CD4-positive, alpha-beta T cell treated with Interleukin-10 for 1 hour (primary cell): ENCODE measurements at places on chromosomes 3 and 15.

DNA sequence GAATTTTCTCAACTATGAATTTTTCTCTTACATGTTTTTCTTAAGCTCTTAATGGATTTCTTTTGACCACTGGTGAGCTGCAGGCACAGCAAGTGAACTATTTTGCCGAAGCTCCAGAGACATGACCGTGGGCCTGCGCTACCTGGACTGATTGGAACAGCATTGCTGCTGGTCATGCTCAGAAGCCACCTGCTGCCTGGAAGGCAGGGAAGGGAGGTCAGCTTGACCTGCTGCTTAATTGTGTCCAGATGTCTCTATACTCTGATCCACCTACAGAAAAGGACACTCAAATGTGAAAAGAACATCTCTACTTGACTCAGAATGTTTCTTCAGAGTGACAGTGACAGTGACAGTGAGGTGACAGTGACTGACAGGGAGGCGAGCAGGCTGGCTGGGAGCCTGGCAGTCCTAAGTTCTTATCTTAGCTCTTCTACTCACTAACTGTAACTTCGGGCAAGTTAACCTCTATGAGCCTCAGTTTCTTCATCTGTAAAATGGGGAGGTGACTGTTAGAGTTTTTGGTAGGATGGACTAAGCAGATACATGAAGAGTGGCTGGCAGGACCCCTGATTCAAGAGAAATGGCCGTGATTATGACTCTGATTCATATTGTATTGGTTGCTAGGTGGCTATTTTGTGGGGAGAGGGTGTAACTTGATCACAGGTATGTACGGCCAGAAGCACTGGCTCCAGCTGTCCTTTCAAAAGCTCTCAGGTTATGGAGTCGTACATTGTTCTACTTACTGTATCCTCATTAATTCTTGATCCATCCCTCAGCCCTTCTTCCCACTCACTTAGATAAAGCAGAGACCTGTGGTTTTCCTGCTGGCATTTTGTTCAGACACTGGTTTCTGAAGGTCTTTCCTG is 54.8 kb upstream of the DLG1 start:
- no peak for DNase-seq

DNA sequence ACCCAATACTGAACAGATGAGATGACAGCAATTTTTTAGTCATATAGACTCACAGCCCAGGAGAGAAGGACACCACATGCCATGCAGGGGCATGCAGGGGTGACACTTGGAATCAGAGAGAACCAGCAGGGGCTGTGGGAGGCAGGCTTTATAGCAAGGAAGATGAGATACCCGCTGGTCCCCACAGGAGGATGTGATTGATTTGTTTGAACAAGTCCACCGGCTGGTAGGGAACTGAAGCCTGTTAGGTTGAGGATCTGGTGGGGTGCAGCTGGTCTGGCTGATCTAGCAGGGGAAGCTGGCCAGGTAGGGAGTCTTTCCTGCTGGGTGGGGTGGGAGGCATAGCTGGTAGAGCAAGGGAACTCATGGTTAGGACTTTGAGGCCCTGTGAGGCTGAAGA is 18.0 kb upstream of the ACAN start:
- DNase-seq: no peak

GRCh38 chr15:35466476-35466875 is 79.5 kb downstream of the DPH6 start:
- no peak for DNase-seq

GRCh38 chr3:149333176-149333859 is at the start of gene TM4SF18:
TSS of gene TM4SF18 (minus strand) at chr3:149333636. CDS start at chr3:149333382, 254 bp downstream.
- no peak for DNase-seq

DNA sequence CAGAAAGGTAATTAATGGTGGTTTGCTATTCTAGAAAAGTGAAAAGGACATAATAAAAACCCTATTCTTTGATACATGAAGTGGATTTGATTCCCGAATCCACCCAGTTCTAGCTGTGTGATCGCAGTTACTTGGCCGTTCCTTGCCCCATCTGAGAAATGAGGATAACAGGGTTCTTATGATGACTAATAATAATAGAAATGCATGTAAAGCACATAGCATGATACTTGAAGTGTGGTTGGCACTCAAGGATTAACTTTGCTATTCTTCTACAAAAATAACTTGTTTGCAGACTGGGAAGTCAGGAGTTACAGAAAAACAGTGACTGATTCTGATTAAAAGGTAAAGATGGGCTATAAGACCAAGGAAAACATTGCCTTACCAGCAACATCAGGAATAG is 26.8 kb downstream of the PARL start:
- no peak for DNase-seq

GRCh38 chr15:79884204-79884596 is 12.6 kb downstream of the MTHFS start:
- no peak for DNase-seq

- DNase-seq: peak; percentile 43
Observed at GRCh38 chr3:134378384-134378783, 4.1 kb upstream of the AMOTL2 start.

DNA sequence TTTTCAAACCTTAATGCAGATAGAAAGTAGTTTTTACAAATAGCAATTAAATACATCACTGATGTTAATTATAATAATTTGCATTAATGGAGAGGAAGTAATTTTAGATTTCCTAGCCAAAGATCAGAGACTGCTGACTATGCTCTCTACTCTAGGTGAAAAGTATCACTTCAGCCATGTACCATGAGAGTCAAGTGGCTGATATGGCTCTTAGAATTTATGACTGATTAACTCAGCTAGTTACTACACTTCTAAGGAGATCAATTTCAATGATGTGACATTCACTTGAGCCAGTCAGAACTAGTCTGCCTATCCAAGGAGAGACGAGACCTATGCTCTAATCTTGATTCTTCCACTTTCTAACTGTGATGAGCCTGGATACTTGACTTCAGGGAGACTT is 405.7 kb upstream of the RORA start:
- DNase-seq: no peak

GRCh38 chr3:181707980-181708379 is 3.7 kb upstream of the SOX2 start:
- DNase-seq: no peak

DNA sequence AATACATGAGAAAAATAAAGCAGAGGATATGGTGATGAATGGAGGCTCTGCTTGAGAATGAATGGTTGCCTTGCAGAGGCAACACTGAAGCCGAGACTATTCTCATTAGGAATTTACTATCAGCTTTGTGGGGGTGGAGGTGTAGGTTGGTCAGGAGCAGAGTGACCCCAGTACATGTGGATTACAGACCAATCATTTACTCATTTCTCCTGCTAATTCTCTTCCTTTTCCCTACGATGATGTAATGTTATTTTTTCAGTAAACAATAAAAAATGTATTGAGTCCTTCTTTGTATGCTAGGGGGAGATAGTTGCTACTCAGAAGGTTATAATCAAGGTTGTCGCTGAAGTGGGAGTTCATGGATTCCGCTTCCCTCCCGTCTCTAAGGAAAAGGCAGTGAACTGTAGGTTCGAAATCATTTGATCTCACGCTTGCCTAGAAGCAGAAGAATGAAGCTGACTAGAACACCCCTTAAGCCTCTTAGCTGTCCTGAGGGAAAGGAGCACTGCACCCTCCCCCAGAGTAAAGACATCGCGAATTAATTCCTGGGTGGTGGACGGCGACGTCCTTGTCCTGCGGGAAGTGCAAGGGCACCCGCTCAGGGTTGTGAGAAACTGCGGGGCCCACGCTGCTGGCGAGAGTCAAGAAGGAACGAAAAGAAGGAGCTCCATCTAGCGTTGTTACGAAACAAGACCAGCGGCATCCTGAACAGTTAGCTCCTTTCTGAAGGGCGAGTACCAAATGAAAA is 213.2 kb upstream of the PFN2 start:
- DNase-seq: peak; percentile 50

DNA sequence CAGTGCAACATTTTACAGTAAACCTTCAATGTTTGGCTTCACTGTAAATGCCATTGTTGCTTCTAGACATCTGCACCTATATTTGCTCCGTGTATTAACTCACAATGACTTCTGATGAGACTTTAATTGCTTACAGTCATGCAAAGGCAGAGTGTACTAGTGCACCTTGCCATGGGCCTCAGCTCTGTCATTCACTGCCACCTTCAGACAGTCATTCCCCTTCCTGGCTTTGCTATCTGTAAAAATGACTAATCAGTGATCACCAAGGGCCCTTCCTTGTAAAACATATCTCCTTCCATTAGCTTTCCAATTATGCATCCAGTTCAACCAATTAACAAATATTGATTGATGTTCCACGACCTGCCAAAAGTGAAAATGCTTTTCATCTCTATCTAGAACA is 120.3 kb downstream of the ARRDC4 start:
- DNase-seq: no peak

DNA sequence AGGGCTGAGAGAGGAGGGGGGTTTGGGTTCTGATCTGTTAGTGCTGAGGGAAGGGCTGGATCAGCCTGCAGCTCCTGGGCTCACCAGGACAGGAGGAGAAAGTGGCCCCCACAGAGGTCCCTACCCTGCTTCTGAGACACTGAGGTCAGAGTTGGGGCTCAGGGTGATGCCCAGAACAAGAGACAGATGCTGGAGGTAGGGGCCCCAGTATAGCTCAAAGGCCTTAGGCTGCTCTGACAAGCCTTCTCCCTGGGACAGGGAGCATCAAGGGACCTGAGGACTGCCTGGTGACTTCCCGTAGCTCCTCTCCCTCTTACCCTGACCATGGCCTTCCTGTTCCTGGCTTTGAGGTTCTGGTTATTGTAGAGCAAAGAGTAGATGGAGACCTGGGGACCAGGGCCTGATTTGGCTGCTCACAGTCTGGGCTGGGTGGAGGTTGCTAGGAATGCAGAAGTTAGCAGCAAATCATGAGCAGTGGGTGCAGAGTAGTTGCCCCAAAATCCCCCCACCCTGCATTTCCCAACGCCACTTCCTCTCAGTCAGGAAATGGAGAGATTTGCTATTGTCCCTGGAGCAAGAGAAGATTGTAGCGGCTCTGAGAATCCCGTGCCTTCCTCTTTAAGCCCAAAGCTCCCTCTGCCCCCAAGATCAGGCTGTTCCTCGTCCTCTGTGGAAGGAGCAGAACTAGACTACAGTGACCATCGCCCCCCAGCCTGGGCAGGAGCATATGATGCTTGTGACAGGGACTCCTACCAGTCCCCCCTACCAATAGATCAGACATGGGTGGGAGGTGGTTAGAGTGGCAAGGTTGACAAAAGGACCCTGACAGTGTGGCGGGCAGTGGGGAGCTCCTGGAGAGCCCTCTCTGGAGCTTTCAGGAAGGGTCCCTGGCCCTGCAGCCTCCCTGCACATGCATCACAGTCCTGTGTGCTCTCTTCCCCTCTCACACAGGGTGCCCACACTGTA is 47.4 kb upstream of the SEC22A start:
- DNase-seq: no peak

GRCh38 chr3:17808994-17809393 is 66.6 kb upstream of the TBC1D5 start:
- no peak for DNase-seq

DNA sequence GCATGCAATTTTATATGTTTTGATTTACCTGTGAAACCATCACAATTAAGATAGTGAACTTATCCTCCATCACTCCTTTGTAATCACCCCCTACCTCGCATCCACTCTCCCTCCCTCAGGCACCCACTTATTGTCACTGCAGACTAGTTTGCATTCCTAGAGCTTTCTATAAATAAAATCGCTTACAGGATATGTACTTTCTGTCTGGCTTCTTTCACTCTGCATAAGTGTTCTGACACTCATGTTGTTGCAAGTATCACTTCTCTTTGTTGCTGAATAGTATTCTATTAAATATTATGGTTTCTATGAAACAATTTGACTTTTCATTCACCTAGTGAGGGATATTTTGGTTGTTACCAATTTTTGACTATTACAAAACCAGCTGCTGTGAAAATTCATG is 139.3 kb downstream of the RSRC1 start:
- DNase-seq: no peak

GRCh38 chr3:59052803-59053411 is 3.1 kb upstream of the CFAP20DC start:
- peak; percentile 27 for DNase-seq

DNA sequence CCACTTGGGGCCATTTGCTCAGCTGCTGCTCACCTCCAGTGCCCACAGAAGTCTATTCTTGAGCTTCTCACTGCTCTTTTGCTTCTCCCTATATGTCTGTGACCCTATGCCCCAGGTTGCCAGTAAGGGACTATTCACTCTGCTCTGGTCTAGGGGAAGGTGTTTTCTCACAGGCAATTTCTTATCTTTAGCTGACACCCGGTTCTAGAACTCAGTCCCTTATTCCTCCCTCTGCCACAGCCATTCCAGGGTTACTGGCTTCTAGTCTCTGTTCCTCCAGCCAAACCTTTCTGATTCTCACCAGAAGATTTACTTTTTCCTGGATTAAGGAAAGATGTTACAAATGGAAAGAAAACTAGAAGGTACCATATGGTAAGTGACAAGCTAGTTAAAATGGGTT is 574.0 kb downstream of the NTRK3 start:
- no peak for DNase-seq

- no peak for DNase-seq
Observed at GRCh38 chr3:119826711-119827608, 45.1 kb downstream of the NR1I2 start.

DNA sequence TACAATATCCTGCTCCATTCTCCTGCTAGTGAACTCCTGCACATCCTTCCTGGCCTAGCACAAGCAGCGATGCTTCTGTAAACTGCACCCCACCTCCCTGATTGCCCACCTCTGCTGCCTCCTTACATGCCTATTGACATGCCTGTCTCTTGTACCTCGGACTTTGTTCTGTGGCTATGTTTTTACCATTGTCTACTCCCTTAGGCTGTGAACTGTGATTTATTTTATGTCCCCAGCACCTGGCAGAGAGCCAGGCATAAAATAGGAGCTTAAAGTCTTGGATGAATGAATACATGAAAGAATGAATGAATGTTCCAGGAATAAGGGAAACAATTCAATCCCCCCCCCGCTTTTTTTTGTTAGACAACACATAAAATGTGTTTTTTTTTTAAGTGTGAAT is 210.0 kb downstream of the MYRIP start:
- DNase-seq: no peak

DNA sequence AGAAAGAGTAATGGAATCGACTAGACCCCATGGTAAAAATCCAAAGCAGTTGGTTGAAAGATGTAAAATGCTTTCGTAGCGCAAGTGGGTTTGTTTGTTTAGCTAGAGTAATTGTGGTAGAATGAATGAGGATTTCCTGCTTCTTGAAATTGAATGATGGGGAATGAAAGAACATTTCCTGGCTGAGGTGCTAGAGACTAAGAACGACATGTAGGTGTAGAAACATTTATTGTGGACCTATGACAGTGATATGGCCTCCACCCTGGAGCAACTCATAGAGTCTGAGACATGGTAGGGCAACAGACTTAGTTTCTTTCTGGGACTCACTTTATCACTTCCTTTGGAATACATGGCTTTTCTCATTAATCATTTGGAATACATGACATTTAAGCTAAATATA is 467.6 kb upstream of the CFAP20DC start:
- no peak for DNase-seq

DNA sequence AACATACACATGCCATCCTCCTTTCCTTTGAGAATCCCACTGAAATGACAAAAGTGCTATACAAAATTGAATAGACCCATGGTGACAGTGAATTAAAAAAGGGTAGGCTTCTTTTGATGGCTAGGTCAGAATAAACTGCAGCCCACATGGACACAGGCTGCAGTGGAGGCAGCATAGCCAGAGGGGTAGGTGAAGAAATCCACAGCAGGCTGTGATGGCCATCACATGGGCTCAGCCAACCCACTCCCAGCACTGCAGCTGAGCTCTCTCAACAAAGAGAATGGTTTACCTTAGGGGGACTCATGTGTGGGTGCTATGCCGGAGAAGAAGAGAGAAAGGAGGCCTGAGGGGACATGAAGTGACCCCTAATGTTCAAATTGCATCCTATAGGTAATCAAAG is 331.1 kb downstream of the CHST2 start:
- DNase-seq: no peak
